Gastrocnemius medialis (tissue), 4 donors: ENCODE measurements at places on chromosomes 1 and 21. TPM values are rescaled to one million over a fixed set of nuclear protein-coding genes. Genes with fewer than 3 reads are reported as not detected.
A peak's percentile ranks its signal among the peaks of the same experiment; 100 is the strongest.

GRCh38 chr1:175792136-175792535 is 48.7 kb upstream of the TNR start:
- no peak for DNase-seq

GRCh38 chr21:43262427-43262826 is 93.6 kb downstream of the CRYAA start:
- no peak for DNase-seq

GRCh38 chr1:150053926-150054325 is 13.7 kb upstream of the VPS45 start:
- no peak for DNase-seq

Gene AMY1A
- total RNA-seq, result not detected

DNA sequence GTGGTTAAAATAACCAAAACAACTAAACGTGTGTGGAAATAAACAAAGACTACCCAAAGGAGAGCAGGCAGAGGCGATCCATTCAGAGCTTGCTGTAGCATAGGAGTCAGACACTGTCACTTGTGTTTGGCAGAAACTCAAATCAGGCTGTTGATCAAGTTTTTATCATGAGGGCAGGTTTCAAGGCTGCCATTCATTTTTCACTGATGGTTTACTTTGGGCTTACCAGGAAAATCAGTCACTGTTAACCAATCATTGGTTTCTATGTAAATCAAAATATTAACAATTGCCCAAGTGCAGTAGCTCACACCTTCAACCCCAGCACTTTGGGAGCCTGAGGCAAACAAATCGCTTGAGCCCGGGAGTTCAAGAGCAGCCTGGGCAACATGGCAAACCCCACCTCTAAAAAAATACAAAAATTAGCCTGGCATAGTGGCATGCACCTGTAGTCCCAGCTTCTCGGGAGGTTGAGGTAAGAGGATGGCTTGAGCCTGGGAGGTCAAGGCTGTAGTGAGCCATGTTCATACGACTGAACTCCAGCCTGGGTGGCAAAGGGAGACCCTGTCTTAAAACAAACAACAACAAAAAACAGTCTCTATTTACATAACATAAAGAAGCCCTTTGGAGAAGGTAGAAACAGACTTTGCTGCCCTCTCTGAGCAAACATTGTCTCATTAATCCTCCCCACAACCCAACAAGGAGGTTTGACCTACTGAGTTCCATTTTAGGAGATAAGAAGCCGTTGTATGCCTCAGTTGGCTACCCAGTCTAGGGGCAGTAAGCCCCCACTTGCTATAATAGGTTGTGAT is 21.1 kb upstream of the ETS2 start:
- no peak for DNase-seq

- no peak for DNase-seq
Measured at GRCh38 chr1:243449373-243449772, 193.5 kb downstream of the SDCCAG8 start.

- no peak for DNase-seq
Measured at GRCh38 chr1:187509091-187509490, 680.3 kb downstream of the PLA2G4A start.

Gene CD58
- 15.9 TPM for total RNA-seq

GRCh38 chr1:224644553-224645154 is 28.5 kb downstream of the CNIH3 start:
- no peak for DNase-seq

GRCh38 chr1:201488830-201489589 is 17.9 kb downstream of the CSRP1 start:
- DNase-seq, result no peak

DNA sequence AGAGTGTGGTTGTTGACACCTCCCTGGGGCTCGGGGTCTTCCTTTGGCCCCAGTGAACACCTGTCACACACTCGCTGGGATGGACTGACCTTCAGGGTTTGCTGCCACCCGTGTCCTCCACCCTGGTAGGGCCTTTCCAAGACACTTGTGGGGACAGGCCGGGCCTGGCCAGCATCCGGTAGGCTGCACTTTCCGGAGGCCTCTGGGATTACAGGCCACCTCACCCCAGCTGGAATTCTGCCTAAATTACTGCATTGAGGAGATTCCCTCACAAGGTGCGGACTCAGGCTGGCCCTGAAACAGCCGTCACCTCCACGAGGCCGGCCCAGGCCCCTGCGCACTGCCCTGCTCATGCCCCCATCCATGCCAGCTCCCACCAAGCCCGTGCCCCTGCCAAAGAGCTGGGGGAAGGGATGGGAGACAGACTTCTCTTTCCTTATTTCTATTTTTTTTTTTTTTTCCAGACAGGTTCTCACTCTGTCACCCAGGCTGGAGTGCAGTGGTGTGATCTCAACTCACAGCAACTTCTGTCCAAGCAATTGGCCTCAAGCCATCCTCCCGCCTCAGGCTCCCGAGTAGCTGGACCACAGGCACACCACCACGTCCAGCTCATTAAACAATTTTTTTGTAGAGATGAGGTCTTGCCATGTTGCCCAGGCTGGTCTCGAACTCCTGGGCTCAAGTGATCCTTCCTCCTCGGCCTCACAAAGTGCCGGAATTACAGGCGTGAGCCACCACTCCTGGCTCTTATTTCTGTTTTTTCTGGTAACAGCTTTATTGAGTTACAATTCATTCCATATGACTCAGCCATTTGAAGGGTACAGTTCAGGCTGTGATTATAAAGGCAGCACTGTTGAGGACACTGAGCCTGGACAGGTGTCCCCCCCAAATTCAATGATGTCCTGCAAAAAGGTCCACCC is 11.3 kb downstream of the CSTB start:
- DNase-seq, result no peak

GRCh38 chr1:211492511-211493132 is 660 bp upstream of the RD3 start:
- DNase-seq, result no peak

- no peak for DNase-seq
Measured at GRCh38 chr1:183385340-183386144, 32.6 kb downstream of the NMNAT2 start.

- no peak for DNase-seq
Measured at GRCh38 chr1:161494091-161494735, 11.0 kb upstream of the FCGR2A start.

DNA sequence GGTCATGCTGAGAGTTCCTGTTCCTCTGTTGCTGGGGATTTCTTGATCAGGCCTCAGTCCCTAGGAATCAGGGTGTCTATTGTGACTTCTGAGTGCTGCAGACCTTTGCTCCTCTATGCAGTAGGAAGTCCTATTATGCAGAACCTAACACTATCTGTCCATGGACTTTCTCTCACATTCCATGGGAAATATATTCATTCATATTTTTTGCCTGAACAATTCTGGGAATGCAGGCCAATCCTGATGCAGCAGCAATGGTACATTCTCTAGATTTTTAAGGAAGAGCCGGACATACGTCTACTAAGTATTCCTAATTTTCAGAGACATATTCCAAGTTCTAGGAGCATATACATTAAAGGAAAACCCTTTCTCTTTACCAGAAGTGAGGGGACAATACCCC is 61.1 kb upstream of the C1orf87 start:
- DNase-seq, result no peak

DNA sequence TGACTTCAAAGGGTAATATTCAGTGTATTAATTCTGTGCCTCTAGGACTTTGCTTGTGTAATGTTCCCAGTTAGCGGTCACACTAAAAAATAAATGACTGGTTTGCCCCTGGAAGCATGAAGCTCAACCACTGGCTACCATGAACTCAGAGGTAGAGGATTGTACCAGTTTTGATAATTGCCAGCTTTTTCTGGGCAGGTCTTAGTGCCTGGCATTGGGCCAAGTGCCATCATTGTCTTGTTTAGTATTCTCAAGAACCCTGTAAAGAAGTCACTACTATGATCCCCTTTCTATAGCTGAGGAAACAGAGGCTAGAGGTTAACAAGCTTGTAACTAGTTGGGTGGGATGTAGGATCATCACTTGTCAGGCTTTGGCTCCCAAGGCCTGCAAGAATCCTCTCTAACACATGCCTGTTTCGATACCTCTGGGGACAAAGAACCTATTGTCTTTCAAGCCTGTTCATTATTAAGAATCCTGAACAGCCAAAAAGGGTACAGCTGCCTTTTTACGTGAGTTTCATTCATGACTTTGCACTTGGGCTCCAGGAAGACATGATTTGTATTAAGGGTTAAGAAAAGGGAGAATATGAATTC is 121.9 kb upstream of the JUN start:
- no peak for DNase-seq

DNA sequence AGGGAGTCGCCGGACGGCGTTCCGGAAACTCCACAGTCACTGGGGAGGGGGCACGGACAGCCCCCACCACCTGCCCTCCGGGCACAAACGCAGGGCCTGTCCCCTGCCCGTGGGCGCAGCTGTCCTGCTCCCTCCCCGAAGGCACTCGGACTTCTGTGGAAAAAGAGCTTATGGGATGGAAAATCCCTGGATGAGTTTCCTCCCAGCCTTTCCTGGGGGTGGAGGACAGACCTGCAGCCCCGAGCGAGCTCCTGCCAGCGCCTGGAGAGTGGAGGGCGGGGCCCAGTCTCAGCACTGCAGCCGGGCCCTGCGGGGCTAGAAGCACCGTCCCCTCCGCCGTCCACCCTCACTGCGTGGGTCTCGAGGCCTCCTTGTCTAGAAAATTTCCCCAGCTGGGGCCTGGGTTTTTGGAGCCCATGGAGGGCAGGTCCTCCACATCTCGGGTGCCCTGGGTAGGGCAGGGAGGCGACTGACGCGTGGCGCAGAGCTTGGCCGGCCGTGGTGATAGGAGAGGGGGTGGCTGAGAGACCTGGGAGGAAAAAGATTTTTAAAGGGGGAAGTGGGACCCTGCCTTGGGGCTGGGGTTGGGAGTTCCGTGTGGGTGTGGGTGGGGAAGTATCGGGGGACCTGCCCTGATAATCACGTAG is 6.4 kb upstream of the COL6A1 start:
- no peak for DNase-seq

DNA sequence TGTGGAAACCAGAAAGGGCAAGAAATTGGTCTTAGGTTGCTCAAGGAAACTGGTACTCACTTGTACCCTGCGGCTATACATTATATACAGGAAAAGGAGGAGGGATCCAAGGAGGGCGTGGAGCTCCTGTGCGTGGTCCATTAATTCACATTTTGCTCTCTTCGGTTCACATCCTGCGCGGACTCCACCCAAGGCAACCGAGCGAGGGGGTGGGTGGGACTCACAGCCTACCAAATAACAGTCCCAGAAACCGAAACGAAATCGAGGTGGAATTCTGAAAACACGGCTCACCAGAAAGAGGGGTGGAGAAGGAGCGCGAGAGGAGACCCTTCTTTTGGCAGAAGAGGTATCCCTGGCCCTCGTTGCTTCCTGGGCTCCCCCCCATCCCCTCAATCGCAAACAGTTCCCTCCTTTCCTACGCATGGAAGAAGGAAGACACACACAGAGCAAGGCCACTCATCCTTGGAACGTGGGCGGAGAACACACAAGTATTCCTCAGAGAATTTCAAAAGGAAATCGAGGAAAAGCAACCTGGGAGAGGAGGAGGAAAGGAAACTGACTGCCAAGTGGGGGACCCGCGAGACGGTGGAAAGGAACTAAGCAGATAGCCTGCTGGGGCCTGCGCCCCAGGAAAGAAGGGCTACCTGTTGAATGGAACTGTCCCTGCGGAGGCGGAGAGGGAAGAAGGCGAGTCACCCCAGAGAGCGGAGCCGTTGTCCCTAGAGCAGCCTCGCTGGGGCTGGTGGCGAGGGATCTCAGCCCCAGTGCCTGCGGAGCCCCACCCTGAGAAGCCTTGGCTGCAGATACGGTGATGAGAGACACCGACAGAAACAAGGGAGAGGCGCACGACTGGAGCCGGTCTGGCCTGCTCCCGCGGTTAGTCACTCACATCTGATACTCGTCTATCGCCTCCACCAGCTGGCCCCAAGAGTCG is 705 bp downstream of the AIDA start:
- DNase-seq, result peak; percentile 70

Gene SPRR2E
- total RNA-seq, result not detected

- no peak for DNase-seq
Measured at GRCh38 chr1:76862447-76862846, 4.8 kb upstream of the ST6GALNAC5 start.

- DNase-seq, result no peak
Measured at GRCh38 chr21:45994759-45995685, 13.5 kb downstream of the COL6A1 start.

Gene LCE5A
- total RNA-seq, result not detected

- no peak for DNase-seq
Measured at GRCh38 chr1:114109981-114110380, 43.7 kb downstream of the SYT6 start.

GRCh38 chr1:215631040-215631439 is 63.9 kb downstream of the KCTD3 start:
- no peak for DNase-seq

GRCh38 chr1:36732015-36732356 is 249.3 kb upstream of the CSF3R start:
- DNase-seq, result no peak

DNA sequence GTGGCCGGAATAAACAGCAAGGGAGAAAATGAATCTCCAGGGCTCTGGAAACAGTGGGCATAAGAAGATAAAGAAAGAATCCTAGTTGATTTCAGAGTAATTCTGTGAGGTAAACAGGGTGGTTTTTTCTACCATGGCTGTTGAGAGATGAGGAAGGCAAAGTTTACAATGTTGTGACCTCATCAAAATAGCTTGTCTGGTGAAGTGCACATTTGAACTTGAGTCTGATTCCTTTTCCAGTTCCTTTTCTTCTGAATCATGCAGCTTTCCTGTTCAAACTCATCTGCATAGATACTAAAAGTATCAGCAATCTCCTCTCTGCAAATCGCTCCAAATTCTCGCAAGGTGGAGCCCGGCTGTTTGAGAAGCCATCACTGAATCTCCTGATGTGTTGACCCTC is 161.7 kb downstream of the PLPP3 start:
- no peak for DNase-seq

Gene SH2D1B
- total RNA-seq, result 2.8 TPM

- no peak for DNase-seq
Measured at GRCh38 chr1:185694081-185694480, 40.1 kb upstream of the HMCN1 start.
